ENCODE measurements at places on chromosomes 3 and 15. TPM values are rescaled to one million over a fixed set of nuclear protein-coding genes. Genes with fewer than 3 reads are reported as not detected.

DNA sequence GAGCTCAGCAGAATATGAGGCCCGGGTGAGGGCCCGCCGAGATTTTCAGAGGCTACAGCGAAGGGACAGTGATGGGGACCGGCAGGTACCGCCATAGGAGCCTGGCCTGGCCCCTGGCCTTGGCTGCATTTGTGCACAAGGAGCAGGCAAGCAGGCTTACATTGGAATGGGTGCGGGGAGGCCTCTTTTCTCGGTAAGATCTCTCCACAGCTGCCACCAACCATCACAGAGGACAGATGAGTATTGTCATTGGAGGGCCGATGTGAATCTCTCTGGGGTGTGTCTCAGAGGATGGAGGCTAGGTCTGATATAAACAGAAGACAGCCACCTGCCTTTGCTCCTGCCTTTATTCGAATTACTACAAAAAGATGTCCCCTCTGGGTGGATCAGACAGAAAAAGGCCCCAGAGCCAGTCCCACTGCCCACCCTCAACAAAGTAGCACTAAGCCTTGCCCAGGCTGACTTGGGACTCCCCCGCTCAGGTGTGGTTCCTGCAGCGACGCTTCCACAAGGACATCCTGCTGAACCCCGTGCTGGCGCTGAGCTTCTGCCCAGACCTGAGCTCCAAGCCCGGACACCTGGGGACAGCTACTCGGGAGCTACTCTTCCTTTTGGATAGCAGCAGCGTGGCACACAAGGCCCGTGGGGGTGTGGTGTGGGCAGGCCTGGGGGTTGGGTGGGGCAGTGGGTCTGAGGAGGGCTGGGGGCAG lies 5.4 kb downstream of the VWA5B2 start:
- no peak for DNase-seq

Gene SNTN
- total RNA-seq, result 0.32 TPM

GRCh38 chr15:66940368-66940767 lies 125.0 kb upstream of the SMAD3 start:
- no peak for DNase-seq

GRCh38 chr3:138051947-138052802 lies 42.2 kb downstream of the CLDN18 start:
- no peak for DNase-seq

Gene C3orf85
- not detected for total RNA-seq

DNA sequence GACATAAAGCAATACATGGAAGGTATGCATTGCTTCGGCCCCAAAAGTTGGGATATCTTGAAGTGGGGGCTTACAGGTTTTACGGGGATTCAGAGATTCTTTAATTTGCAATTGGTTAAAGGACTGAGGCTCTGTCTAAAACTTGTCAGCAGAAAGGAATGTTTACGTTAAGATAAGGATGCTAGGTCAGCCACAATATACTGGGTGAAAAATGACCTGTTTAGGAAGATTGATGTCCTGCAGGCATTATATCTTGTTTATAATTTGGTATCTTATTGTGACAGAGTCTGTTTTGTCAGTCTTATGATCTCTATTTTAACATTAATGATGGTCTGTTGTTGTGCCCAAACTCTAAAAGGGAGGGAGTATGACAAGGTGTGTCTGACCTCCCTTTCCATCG lies 15.3 kb upstream of the CCNDBP1 start:
- DNase-seq, result no peak

GRCh38 chr3:186973702-186974101 lies 43.4 kb downstream of the ST6GAL1 start:
- no peak for DNase-seq

DNA sequence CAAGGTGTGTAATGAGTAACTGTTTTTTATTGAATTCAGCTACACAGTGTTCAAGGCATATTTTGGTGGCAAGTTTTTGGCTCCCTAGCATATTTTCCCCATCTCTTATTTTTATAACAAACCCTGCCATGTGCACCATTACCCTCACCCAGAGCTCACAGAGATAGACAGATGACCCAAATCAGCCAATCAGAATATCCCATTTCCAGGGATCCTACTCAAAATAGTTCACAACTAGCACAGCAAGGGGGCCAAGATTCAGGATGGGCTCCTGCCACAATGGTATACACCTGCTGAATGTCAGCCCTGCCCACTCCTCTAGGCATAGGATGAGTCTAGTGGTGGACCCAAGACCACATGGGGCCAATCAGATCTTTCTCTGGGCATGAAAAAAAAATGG lies 78.8 kb upstream of the SETMAR start:
- no peak for DNase-seq

Gene NEK10
- total RNA-seq, result 23.2 TPM

DNA sequence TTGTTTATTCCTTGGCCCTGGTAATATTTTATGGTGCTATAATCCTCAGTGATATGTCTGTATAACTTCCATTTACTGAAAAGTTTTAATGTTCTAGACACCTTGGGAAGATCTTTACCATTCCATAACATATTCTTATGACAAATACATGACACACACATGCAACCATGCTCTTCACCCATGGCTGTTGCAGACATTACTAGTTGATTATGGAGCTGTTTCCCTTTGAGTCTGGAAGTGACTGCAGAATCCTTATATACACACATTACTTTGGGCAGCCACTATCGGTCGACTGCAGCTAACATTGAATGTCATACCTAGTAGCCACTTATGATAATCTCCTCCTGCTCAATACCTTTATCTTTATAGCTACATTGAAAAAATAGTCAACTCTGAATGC lies 243.1 kb upstream of the ADAMTS9 start:
- no peak for DNase-seq

DNA sequence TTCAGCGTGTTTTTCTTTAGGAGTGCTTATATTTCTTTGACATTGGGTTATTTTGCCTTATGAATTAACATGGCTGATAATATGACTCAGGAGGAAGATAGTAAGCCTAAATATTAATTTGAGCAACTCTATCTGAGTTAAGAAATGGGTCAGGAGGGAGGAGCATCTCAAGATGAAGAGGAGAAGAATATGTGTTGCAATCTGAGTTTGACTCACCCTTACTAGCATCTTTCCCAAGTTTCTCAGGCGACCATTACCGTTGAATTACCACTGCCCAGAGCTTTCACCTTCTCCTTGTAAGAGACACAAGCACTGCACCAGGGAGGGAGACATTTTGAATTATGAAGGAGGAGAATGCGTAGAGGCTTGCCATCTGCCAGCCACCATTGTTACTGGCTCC lies 138.3 kb upstream of the MYRIP start:
- no peak for DNase-seq

Gene MRAS
- 226 TPM for total RNA-seq

DNA sequence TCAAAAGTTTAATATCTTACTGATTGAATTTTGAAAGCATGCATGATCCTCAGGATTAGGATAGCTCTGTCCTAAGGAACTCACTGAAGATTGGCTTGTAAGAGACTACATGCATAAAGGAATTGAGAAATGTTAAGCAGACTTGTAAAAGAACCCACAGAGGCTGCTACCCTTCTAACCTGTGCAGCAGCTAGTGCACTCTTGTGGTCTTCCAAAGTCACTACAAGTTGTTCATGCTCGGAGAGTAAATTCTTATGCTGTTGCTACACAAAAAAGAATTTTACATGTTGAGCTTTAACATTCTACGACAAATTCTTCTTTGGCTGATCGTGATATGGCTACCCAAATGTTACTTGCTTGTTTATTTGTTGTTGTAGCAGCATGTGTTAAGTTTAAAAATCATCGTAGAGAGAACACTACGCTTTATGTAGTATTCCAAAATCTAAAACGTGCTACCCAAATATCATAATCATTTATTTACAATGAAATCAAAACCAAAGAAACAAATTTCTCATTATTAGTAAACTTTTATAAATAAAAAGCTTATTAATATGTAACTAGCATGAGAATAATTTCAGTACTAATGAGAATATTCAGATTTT lies 55.0 kb downstream of the GOLIM4 start:
- DNase-seq, result no peak

- DNase-seq, result no peak
These were observed 355.1 kb downstream of the GBE1 start for GRCh38 chr3:81406318-81406717.

DNA sequence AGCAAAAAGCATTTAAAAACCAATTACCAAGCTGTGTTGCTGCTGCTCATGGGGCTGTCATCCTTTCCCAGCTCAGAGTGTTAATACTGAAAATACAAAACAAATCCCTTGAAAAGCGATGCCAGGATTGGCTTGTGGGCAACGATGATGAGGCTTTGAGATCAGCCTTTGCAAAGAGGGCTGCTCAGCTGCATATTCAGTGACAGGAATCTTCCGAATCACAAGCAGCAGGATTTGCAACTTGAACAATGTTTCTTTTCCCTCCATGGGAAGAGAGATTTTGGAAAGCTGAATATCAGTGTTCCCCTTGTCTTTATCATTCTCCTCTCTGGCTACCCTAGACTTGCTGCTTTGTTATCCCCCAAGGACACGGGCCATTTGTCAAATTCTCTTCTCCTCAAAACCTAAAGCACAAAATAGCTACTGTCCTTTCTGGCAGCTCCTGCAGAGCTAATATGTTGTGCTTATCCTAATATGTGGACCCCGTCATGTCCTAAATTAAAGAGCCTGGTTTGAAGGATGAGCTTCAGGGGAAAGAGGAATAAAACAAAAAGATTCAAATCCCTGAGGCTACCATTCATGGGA lies 375.8 kb downstream of the GAP43 start:
- no peak for DNase-seq

GRCh38 chr3:148866261-148866660 lies 1.2 kb downstream of the CPA3 start:
- DNase-seq, result no peak

All from dorsolateral prefrontal cortex (tissue), 122 donors.